ENCODE measurements at places on chromosomes 7 and 10.

GRCh38 chr7:83643739-83644138 lies 5.2 kb downstream of the SEMA3E start:
- no peak for DNase-seq

DNA sequence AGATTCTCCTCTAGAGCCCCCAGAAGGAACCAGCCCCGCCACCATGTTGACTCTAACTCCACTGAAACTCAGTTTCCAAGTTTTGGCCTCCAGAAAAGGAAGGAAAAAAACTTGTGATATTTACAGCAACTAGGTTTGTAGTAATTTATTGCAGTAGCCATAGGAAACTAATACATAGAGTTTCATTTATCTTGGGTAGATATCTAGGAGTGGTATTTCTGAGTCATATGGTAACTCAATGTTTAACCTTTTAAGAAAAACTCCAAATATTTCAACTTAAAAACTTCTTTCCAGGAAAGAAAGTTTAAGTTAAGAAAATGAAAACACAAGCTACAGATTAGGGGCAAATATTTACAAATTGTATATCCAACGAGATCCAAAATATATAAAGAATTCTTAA lies 576.7 kb downstream of the KCNMA1 start:
- DNase-seq = no peak

GRCh38 chr7:52547308-52547910 lies 488.0 kb upstream of the POM121L12 start:
- DNase-seq = no peak

DNA sequence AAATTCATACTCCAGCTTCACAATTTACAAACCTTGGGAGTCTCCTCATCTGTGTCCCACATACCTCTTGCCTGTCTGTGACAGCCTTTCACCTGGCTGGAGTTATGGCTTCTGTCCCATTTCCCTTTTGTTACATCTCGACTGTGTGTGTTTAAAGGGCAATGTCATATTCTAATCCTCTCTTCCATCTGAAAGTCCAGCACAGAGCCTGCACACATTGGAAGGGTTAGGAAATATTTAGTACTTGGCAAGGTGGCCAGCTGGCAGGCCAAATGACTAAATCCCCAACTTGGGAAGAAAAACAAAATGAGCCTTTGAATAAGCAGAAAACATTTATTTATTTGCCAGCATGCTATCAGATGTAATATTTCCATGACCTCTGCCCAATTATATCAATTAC lies 120.1 kb upstream of the STK17A start:
- DNase-seq = no peak

DNA sequence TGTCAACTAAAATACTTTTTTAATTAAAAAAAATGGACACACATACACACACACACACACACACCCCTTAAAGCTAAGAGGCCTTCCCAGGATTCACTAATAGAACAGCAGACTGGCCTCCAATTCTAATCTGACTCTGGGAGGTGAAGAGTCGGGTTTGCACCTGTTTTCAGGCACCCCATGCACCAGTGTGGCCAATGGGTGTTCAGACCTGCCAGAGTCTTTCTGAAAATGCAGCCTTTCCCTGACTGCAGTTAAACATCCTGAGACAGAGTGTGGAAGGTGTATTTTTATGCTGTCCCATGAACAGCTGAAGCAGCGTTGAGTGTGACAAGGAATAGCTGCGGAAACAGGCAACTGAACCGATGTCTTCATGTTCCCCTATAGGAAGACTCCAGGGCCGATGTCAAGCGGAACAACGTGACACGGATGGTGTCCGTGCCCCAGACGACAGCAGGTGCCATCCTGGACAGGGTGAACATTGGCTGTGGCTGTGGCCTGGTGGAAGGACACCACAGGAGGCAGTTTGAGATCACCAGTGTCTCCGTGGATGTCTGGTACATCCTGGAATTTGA lies 74.6 kb upstream of the LYZL2 start:
- no peak for DNase-seq

GRCh38 chr7:68224041-68224741 lies 1227.6 kb downstream of the TYW1 start:
- DNase-seq = no peak

DNA sequence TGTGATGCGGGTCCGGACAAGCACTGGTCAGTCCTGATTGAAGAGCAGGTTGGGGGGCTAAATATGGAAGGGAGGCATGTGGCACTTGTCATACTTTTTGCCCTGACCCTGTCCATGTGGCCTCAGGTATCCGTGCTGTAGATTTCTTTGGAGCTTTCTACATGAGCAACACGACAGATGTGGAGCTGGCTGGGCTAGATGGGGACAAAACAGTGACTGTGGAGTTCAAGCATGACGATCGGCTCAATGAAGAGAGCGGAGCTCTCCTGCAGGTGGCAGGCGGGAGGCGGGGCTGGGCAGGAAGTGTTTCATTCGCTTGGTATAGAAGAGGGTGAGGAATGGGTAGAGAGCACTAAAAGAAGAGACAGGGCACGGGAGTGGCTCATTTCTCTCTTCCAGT lies 13.0 kb upstream of the CHCHD1 start:
- DNase-seq = peak; percentile 28

DNA sequence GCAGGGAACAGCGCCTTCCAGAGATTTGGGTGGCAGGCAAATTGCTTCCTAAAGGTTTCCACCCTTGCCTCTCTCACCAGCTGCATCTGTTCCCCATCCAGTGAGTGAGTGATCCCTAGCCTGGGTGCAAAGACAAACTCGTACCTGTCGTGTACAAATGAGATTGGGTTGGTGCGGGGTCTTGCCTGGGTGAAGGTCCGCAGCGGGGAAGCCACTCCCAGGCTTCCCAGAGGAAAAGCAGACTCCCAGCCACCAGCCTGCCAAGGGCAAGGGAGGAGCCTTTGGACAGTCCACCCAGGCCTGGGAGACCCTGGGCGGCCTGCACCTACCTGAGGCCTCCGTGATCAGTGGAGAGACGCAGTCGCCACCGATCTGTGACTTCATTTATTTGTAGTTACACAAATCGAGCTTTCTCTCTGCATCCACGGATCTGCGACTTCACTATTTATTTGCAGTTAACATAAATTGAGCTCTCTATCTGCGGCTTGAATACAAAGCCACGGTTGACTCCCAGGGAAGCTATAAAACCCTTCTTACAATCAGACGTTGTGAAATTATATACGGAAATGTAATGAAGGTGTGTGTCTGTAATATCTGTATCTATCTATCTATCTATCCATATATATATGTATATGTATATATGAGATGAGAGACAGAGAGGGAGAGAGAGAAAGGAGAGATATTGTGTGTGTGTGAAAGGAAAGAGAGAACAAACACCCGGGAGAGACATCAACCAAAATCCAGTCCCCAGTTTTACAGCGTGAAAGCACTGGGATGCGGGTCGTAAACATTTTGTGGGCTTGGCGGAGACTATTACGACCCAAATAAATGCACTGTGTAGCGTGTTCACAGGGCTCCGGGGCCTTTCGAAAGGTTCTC lies 3.0 kb upstream of the HOXA7 start:
- no peak for DNase-seq

GRCh38 chr7:132182992-132183391 lies 393.3 kb downstream of the PLXNA4 start:
- no peak for DNase-seq

DNA sequence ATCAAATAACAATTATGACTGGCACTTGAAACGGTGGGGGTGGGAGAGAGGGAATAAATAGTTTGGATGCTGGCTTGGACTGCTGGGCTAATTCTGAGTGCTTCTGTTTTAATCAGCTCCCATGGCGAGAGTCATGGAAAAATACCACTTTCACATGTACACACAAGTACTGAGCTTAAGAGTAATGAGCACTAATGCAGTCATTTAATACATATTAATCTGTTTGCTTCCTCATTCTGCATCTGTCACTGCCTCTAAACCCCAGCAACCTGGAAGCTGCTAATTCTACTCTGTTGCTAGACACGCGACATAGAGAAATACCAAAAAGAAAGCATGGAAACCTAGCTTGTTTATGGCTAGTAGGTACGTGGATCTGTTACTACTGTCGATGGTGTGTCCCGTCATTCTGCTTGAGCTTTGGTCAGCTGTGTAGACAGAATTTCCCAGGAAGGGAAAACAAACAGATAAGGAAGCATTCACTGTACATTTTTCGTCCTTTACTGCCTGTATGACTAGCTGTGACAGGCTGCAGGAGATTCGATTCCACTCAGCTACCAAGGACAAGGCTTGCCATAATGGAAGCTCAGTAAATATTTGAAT lies 238.8 kb downstream of the BAMBI start:
- DNase-seq = no peak

GRCh38 chr7:43721193-43721806 lies 8.0 kb downstream of the COA1 start:
- DNase-seq = no peak

GRCh38 chr10:77163670-77164348 lies 473.8 kb downstream of the KCNMA1 start:
- no peak for DNase-seq

GRCh38 chr7:85213500-85213899 lies 26.6 kb upstream of the SEMA3D start:
- no peak for DNase-seq

GRCh38 chr7:103348452-103348851 lies 1.0 kb downstream of the PSMC2 start:
- no peak for DNase-seq

DNA sequence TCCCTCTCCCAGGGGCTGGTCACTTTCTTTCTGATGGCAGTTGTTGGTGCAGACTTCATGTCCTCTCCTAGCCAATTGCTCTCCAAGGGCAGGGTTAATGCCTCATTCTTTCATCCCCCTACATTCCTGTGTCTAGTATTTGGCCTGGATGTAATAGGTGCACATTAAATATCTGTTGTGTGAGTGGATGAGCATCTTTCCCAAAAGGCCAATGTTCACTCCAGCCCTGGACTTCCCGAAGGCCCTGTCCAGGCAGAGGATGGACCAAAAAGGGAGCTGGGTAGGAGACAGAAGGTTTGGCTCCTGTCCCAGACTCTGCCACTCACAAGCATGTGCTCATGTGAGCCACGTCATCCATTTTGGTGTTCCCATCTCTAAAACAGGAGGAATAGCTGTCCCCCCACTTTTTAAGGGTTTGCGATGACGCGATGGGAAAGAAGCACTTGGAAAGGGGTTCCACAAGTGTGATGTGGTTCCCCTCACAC lies 47.5 kb downstream of the RGS10 start:
- DNase-seq = no peak

- no peak for DNase-seq
Measured at GRCh38 chr10:58867683-58868082, 308.8 kb upstream of the PHYHIPL start.

DNA sequence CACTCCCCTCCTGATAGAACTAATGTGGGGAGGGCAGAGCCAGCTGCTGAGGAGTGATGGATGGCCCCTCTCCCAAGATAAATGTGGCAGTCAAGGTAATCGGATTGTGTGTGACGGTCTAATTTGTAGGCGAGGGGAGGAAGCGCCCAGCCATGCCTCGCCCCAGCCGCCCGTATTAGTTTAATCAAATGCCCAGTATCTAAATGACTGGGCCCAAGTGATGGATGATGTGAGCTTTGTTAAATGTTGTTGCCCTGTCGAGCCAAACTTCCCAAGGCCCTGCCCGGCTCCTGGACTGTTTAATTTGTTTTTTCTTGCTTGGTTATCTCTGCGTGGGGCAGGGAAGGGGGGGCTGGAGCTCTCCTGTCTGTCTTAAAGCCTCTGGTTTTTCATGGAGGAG lies 88.4 kb upstream of the PPIF start:
- DNase-seq = no peak

GRCh38 chr7:120774481-120774880 lies 83.5 kb downstream of the TSPAN12 start:
- DNase-seq = no peak

DNA sequence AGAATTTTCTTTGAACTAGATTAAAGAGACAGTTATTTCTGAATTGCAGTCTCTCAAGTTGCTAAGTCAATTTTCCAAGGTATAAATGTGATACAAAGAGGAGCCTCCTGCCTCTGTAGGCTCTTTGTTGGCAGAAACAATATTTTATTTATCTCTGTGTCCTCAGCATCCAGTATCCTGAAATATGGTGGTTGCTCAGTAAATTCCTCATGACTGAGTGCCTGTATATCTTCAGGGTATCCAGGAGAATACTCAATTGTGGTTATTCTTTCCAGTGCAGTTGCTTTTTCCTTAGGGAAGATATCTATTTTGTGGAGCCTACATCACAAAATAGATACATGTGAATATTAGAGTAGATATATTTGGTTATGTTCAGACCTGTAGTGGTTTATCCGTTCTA lies 144.8 kb upstream of the FERD3L start:
- no peak for DNase-seq

- DNase-seq = no peak
Measured at GRCh38 chr7:155587486-155587885, 41.1 kb upstream of the CNPY1 start.

- DNase-seq = no peak
Measured at GRCh38 chr10:36574207-36574606, 551.2 kb upstream of the ANKRD30A start.

GRCh38 chr7:129134356-129134987 lies 10.0 kb upstream of the TSPAN33 start:
- no peak for DNase-seq
